ENCODE measurements at places on chromosomes 7 and 10.

GRCh38 chr10:130038611-130039109, 72.0 kb downstream of the C10orf143 start:
- no peak for DNase-seq

GRCh38 chr7:82183634-82184033, 259.9 kb downstream of the CACNA2D1 start:
- no peak for DNase-seq

DNA sequence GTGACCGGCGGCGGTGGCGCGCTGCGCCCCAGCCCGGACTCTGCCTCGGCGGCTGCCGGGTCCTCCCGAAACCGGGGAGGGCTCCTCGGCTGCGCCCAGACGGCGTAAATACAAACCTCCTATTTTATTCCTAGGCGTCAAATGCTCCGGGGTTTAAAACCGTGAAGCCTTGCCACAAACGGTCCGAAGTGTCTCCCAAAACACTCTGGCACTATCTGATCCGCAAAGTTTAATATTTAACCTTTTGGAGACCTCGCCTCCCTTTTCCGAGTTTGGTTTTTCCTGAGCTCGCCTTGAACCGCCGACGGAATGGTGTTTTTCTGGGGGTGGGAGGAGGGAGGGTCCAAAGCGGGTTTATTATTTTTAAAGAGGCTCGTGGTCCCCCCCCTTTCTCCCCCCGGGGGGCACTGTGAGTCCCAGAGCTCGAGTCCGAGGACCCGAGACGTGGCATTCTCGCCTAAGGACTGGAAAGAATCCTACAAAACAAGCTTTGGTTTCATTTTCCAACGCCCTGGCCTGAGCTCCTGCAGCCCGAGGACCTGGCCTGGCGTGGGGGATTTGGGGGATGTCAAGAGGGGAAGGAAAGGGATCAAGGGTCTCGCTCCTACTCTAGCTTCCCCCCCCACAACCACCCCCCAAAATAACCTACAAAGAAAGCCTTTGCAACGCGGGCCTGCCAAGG, 1.8 kb downstream of the TNRC18 start:
- no peak for DNase-seq

GRCh38 chr7:135390829-135391228, 119.1 kb downstream of the CNOT4 start:
- no peak for DNase-seq

GRCh38 chr7:122199171-122199570, 55.1 kb upstream of the AASS start:
- DNase-seq = no peak

DNA sequence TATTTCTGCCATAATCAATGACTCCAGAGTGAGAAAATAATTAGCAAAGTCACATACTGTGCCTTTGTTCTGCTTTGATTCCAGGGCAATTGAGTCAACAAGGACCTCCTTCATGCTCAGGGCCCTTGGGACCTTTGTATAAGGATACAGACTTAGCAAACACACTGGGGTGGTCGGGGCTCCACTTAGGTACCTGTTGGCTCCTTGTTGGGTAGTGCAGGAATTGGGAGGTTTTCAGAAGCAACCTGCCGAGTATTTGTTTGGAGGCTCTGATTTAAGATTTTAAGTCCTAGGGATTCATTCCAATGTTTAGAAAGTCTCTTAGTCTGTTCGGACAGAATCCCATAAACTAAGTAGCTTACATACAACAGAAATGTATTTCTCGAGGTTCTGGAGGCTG, 3.0 kb downstream of the ADCK2 start:
- DNase-seq = no peak

DNA sequence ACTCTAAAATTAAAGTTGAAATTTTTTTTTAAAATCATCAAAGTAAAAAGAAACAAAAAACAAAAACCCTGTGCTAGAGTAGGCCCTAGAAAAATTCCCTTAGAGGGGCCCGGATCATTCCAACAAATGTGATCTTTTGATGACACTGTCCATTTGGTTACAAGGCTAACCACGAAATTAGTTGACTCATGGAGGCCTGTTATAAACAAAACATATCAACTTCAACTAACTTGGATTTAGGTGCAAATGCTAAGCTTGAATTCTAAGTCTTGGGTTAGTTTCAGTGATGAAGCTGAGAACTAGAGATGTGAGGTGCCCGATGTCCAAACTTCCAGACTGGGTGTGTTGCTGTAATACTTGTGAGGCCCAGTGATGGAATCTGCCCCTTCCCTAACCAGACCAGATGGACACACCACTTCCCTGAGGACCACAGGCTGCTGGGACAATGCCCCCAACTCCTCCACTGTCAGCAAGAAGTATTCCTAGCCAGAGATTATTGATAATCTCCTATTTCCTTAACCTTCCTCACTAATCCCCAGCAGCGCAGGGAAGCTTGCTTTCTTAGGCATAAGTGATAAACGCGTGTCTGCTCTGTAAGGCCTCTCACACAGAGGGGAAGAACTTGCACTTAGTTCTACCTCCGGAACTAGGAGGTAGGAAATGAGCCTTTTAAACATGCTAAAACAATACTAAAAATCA, 108.7 kb downstream of the RAPGEF5 start:
- no peak for DNase-seq

- peak; percentile 47 for DNase-seq
Measured at GRCh38 chr10:72784551-72785351, 92.8 kb downstream of the MCU start.

DNA sequence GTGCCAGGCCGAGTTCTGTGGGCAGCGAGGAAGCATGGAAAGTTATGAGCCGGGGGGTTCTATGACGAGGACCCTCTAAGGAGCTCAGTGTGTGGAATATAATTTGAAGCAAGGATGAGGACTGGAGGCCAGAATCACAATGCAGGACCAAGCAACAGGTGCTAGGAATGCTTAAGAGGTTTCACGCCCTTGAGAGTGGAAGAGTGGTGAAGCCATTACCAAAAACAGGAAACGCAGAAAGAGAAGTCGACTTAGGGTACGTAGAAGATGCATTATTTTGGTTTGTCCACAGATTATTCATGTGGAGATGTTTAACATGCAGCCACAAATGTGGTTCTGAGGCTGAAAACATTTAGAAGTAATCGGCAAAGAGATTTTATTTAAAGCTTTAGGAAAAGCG, 78.7 kb downstream of the PIP4K2A start:
- DNase-seq = no peak

DNA sequence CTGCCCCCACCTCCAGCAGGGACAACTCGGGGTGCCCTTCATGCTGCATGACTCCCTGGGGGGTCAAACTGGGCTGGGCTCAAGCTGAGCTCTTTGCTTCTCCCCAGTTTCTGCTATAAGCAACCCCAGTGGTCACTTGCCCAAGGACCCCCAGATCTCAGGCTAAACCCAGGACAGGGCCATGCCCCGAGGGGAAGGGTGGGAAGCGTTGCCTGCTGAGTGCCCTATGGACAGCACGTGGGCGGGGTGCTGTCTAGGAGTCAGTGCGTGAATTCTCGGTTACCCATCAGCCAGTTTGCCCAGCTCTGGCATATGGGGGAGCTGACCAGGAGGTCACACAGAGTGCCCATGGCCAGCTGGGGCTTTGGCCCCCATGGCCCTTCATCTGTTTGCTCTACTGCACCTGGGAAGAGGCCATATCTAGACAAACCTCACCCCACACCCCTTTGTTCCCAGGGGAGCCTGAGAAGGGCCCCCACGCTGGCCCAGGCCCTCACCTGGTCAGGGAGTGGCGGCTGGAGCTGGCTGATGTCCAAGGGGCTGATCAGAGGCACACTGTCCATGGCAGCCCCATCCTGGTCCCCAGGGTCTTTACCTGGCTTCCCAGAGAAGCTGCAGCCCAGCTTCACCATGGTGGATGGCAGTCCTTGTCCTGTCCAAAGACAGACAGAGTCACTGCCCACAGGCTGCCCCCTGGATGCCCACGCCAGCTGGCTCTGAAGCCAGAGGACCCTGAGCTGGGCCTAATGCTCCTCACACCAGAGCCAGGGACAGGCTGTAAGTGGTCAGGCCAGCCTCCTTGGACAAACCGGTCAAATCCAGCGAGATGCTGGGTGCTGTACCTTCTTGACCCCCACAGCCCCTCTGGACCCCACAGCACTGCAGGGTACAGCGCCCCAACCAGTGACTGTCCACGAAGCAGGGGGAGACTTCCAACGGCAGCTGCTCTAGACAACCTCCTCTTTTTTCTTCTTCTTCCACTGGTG, 8.0 kb downstream of the CALY start:
- no peak for DNase-seq

- DNase-seq = no peak
Measured at GRCh38 chr10:128035557-128035973, 90.7 kb downstream of the MKI67 start.

DNA sequence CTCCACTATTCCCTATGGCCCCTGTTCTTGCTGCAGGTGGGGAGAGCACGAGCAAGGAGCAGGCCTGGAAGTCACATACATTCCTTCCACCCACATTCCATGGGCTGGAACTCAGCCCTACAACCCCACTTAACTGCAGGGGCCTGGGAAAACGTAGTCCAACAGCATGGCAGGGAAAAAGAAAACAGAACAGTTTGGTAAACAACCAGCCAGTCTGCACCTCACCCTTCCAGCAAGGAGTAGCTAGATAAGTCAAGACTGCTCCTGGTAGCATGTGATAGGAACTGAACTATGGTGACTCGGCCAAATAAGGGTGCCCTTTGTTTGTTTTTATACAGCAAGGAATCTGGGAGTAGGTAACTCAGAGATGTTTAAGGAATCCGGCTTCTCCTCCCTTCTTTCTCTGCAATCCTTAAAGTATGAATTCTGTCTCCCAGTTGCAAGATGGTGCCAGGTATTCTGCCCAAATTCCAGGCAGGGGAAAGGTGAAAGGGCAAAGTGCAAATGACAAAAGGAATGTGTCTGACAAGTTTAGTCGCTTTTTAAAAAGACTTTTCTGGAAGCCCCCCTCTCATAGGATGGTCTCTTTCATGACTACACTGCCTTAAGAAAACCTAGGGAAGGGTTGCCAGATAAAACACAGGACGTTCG, 311.7 kb upstream of the NEBL start:
- no peak for DNase-seq

DNA sequence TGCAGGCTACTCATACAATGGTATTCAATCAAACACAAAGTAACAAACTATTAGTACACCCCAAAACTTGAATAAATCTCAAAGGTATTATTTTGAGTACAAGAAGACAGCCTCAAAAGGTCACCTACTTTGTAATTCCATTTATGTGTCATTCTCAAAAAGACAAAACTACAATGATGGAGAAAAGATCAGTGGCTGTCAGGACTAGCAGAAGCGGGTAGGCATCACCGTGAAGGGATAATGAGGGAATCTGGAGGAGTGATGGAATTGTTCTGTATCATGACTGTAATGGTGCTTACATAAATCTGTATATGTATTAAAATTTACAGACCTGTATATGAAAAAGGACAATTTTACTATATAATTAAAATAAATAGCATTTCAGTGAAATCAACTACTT, 37.0 kb downstream of the COG5 start:
- no peak for DNase-seq

DNA sequence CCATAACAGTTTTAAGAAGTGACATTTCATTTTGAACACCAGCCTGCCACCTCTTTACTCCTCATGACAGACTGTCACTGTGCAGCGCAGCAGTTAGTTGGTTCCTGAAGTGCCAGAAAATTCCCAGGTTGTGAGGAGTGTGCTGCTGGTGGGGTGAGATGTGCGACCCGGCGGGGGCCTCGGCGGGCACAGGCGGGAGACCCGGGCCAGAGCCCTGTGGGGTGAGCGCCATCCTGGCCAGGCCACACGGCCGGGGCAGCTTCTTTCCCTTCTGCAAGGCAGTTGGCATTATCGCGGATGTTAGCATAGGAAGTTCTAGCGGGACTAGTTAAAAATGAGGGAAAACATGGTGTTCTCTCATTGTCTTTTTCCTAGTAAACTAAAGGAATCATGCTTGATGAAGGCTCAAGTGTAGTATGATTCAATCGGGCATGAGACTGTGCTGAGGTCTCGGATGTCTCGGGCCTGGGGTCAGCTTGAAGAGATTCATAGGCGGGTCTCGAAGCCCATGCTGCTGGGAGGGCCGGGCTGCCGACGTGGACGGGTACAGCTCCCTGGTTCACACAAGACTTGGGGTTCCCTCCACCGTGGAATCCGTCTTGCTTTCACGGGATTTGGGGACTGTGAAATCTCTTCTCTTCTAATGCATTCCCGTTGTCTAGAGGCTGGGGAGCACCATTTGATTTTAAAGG, 56.1 kb downstream of the MGMT start:
- DNase-seq = no peak

- DNase-seq = no peak
Measured at GRCh38 chr7:150520145-150520544, 5.5 kb downstream of the GIMAP7 start.

- DNase-seq = no peak
Measured at GRCh38 chr10:127552446-127552845, 3.3 kb downstream of the NPS start.

DNA sequence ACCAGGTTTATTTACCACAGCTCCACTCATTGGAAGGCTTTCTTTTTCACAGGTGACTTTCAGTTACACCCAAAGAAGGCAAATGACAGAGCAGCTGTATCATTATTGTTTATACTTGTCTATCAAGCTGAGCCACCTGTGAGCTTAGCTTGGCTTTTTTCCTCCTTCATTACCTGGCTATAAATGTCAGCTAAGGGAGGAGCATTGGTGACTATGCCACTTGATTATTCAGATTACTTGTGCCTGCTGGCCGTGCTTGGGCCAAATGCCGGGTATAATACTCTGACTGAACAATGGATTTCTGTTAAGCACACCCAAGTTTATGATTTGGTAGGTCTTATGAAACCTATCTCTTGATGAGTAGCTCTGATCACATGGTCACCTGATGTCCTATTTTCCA, 9.9 kb upstream of the GNAT3 start:
- no peak for DNase-seq

DNA sequence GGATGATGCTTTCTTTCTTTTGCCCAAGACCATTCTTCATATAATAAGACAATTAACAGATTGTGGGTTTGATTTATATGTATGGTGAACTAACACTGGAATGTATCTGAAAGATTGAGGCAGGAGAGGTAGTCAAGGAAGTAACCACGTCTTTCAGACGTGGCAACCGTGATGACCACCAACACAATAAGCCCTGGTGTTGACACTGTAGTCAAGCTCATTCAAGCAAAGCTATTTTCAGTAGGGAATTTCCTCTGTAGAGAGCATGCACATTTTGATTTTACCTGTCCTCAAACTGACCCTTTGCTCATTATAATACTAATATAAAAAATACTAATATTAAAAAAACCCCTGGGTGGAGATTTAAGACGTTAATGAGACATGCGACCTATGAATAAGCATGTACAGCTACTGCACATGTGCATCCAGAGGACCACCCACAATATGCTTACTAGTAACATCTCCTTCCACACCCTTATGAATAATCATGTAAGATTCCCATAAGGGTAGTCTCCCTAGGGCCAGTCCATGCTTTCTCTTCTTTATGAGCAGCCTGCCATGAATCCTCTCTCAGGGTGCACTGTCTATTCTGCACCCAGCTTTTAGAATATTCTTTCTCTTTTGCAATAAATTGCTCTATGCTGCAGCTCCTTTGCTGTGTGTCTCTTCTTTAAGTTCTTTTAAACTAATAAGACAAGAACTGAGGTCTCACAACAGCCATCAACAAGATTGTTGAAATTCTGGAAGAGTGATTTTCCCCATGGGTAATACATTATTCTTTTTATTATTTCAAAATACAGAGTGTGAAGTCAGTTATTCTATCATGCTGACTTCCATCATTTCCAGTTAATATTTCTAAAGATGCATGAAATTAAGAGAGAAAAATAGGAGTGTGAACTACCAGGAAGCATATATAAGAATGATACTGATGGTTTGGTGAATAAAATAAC, 151.3 kb upstream of the NPVF start:
- no peak for DNase-seq

GRCh38 chr10:103072276-103072675, 120.8 kb downstream of the NT5C2 start:
- DNase-seq = no peak

Data from mesothelial cell of epicardium (in vitro differentiated cells).